Hematopoietic multipotent progenitor cell (in vitro differentiated cells): ENCODE measurements at places on chromosomes 4 and X. TPM values are rescaled to one million over a fixed set of nuclear protein-coding genes. Genes with fewer than 3 reads are reported as not detected.

Gene NAT8L
- total RNA-seq, result 0.81 TPM

Gene DCX
- total RNA-seq, result under 0.01 TPM

Gene RNF212
- 1.1 TPM for total RNA-seq

Gene C4orf36
- total RNA-seq, result 0.54 TPM

Gene XAGE1A
- not detected for total RNA-seq

Gene RIPPLY1
- not detected for total RNA-seq

Gene KCTD8
- under 0.01 TPM for total RNA-seq

Gene TEX13B
- total RNA-seq, result not detected

Gene EDNRA
- not detected for total RNA-seq
